Stimulated activated CD4-positive, alpha-beta T cell treated with anti-CD3 and anti-CD28 coated beads, Interleukin-12 subunit alpha, Interleukin-12 subunit beta, amount 100 ng/mL, for 24 hours (primary cell): ENCODE measurements at places on chromosomes 12 and 14.

GRCh38 chr12:106914796-106915634 lies 40.7 kb upstream of the TMEM263 start:
- DNase-seq, result no peak

DNA sequence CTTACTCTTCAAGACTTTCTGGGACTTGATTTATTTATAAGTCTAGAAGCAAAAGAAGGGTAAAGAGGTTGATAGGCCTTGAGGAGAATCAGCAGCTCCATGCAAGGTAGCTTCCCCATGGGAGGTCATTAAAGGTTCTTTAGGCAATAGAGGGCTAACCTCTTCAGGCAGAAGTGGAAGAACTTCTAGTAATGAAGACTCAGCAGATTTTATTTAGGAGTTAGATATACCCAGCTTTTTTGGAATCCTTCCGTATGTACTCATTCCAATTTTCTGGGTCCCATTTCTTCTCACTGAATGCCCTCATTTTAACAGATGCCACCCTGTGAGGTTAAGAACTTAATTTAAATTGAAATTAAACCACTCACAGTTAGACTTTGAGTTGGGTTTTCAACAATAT lies 565.6 kb downstream of the LRFN5 start:
- DNase-seq, result no peak

- no peak for DNase-seq
Measured at GRCh38 chr12:50123203-50123602, 11.2 kb downstream of the COX14 start.

- DNase-seq, result no peak
Measured at GRCh38 chr12:42129595-42130204, 15.0 kb downstream of the GXYLT1 start.

DNA sequence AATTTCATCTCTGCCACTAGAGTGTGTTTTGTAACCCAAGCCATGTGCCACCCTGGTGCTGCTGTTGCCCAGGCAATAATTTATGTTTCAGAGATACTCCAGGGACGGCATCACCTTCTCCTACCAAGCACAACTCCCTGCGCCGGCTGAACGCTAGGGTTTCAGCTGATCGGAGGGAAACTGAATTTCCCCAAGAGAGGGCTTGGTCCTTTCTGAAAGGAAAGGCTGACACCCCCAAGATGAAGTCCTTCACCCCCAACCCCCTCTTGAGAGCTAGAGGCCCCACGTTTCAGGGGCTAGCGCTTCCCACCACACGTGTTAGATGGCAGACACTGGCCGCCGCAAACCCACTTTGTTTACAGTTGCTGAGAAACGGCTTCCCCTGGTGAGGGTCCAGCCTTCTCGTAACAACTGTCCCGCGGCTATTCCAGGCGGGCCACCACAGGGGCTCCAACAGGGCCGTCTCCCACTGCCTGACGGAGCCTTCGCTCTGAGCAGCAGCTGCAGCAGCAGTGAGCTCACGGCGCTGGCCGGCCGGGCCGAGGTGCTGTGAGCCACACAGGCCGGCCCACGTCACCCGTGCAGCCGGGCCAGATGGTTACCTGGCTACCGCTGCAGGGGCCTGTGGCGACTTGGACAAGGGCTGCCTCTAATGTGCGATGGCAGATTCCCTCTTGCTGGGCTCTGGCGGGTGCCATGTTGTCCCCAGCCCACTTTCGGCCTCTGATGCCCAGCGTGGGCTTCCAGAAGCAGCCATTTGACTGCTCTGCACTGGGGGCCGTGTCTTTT lies 66.4 kb downstream of the TESC start:
- DNase-seq, result no peak

GRCh38 chr12:79549531-79550271 lies 141.1 kb downstream of the PAWR start:
- DNase-seq, result no peak

DNA sequence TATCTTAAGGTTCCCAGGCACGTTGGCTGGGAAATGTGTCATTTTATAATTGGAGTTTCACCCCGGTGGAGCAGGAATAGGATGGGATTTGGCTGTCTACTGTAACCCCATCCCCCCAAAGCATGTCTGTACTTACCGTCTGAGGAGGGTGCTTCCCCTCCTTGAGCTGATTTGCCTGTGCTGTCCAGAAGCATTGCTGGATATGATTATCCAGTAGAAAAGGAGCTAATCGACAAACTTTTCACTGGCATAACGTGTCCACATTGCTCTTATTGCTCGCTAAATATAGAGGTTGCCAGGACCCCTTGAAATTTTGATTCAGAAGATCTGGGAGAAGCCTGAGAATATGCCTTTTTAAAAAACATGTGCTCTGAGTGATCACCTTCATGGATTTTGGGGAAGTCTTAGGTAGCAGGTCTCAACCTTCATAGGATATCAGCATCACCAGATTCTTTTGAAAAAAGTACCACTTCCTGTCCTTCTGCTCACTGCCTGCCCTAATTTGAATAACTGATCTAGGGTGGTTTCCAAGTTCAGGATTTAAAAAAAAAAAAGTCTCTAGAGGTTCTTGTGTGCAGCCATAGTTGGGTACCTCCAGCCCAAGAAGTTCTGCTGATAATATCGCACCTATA lies 80.4 kb upstream of the KCNA1 start:
- no peak for DNase-seq

GRCh38 chr14:60195179-60195810 lies 30.1 kb upstream of the DHRS7 start:
- DNase-seq, result no peak

DNA sequence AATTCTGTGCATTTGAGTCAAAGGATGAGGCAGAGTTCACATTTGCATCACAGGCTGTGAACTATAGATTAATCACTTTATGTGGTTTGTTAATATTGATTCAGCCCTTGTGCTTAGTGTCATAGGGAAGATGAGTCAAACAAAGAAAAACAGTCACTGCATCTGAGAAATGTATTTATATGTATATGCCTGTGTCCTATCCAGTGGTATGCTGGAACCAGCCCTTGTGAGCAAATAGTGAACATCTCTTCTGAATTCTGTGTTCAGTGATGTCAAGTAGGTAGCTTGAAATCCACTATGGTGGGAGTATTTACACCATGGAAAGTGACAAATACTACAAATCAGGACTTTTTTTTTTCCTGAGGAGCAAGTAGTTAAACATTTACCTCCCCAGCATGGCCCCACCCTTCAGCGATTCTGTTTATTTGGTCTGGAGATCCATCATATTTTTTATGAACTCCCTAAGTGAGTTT lies 128.5 kb downstream of the HMGA2 start:
- no peak for DNase-seq

DNA sequence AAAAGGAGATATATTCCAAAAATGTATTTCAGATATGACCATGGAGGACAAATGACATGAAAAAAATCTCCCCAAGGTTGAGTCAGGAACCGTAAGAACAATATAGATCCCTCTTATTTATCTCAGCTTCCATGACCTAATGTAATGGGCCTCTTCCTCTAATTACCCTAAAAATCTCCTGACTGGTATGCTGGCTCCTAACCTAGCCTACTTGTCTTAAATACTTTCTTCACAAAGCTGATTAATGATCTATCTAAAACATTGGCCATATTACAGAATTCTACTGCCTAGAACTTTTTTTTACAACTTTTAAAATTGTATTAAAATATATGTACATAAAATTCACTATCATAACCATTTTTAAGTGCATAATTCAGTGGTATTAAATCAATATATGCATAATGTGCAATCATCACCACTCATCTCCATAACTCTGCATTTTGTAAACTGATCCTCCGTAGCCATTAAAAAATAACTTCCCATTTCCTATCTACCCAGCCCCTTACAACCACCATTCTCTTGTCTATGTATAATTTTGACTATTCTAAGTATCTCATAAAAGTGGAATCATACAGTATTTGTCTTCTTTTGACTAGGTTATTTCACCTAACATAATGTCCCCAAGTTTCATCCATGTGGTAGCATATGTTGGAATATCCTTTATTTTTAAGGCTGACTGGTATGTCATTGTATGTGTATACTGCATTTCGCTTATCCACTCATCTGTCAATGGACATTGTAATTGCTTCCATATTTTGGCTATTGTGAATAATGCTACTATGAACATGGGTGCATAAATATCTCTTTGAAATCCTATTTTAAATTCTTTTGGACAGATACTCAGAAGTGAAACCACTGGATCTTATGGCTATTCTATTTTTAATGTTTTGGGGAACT lies 464.6 kb downstream of the ADAMTS20 start:
- no peak for DNase-seq

DNA sequence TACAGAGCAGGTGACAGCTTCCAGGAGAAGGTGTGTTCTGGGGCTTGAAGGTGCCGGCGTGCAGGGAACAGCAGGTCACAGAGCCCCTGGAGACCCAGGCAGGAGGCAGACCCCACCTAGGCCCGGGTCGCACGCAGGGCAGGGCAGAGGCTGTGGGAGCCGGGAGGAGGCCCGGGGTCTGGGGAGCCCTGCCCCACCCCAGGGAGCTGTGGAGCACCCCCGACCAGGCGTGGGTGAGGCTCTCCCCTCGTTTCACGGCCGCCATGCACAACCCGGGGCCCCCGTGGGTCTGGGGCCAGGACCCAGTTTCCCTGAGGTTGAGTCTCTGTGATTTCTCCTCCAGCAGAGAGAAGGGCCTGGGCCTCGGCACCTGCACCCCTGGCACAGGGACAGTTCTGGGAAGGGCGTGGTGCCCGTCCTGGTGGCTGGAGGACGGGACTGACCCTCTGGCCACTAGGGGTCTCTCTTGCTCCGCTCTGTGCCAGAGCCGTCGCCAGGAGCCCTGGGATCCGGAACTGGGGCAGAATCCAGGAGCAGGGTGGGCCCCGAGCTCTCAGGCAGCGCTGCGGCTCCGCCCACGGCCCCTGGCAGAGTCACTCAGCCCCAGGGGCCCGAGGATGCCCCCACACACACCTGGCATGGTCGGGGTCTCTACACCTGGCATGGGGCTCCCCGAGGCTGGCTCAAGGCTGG lies 75.2 kb upstream of the FBRSL1 start:
- DNase-seq, result peak; percentile 46

DNA sequence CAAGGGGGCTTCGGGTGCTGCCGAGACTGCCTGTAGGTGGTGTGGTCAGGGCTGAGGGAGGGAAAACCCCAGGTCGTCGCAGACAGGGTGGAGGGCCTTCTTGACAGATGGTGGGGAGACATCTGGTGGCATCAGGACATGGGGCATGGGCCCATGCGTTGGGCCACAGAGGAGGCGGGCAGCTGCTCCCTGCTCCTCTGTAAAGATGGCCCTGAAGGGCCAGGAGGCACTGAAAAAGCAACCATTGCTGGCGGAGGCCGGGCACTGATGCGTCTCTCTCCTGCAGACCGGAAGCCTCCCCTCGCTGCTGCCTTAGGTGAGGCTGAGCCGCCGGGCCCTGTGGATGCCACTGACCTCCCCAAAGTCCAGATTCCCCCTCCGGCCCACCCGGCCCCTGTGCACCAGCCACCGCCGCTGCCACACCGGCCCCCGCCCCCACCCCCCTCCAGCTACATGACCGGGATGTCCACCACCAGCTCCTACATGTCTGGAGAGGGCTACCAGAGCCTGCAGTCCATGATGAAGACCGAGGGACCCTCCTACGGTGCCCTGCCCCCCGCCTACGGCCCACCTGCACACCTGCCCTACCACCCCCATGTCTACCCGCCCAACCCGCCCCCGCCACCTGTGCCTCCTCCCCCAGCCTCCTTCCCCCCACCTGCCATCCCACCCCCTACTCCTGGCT lies 28.8 kb downstream of the CCNK start:
- DNase-seq, result no peak

- no peak for DNase-seq
Measured at GRCh38 chr12:482061-482460, 22.3 kb downstream of the B4GALNT3 start.

- DNase-seq, result no peak
Measured at GRCh38 chr12:15987696-15988095, 76.6 kb downstream of the DERA start.

DNA sequence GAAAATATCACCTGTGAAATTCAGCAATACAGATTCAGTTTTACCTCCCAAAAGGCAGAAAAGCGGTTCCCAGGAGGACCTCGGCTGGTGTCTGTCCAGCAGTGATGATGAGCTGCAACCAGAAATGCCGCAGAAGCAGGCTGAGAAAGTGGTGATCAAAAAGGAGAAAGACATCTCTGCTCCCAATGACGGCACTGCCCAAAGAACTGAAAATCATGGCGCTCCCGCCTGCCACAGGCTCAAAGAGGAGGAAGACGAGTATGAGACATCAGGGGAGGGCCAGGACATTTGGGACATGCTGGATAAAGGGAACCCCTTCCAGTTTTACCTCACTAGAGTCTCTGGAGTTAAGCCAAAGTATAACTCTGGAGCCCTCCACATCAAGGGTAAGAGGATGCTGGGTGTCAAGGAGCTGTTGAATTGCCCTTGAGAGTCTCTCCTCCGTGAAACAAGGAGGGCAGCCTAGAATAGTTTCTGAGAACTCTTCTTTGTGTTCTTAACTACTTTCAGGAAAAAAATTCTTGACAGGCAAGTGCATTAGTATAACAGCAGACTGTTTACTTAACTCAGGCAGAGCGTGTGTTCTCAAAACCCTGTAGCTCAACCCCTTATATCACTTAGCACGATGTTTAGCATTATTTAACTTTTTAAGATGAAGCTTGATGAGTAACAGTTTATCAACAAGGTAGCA lies 7.7 kb downstream of the TDP1 start:
- no peak for DNase-seq

DNA sequence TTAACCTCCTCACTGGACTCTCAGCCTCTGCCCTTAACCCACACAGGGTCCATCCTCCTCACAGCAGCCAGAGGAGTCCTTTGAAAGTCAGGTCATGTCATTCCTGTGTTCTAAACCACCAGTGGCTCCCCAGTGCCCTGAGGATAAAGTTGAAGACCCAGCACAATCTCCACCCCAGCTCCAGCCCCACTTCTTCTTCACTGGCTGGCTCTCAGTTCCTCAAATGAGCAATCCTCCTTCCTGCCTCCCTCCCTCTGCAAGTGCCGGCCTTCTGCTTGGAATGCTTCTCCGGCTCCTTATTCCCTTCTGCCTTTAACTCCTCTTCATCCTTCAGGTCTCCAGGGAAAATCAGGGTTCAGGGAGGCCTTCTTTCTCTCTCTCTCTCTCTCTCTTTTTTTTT lies 32.0 kb upstream of the SPPL3 start:
- no peak for DNase-seq

GRCh38 chr14:40058901-40059897 lies 627.0 kb upstream of the FBXO33 start:
- DNase-seq, result no peak

GRCh38 chr14:77098529-77099353 lies 683 bp downstream of the CIPC start:
- peak; percentile 4 for DNase-seq

DNA sequence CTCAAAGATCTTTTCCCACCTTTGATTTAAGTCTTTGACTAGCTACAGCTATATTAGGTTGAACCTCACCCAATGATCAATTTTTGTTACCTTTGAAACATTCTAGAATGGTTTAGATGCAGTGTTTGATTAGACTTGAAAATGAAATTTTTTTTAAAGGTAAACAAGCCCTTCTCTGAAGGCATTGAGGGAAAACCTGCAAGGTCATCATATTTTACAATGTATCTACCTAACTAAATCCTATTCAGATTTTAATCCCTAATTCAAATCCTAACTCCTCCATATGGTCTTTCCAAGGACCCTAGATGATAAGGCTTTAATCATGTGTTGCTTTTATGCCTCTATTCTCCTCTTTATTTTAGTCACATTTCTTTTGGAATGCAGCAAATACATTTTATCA lies 95.4 kb downstream of the ALG10B start:
- no peak for DNase-seq

- no peak for DNase-seq
Measured at GRCh38 chr12:77406219-77406905, 341.0 kb upstream of the E2F7 start.
